NCI-H187 treated with DMSO at 0.1 percent for 48 hours (cell line): ENCODE measurements at places on chromosomes 6 and 20.
A peak's percentile ranks its signal among the peaks of the same experiment; 100 is the strongest.

DNA sequence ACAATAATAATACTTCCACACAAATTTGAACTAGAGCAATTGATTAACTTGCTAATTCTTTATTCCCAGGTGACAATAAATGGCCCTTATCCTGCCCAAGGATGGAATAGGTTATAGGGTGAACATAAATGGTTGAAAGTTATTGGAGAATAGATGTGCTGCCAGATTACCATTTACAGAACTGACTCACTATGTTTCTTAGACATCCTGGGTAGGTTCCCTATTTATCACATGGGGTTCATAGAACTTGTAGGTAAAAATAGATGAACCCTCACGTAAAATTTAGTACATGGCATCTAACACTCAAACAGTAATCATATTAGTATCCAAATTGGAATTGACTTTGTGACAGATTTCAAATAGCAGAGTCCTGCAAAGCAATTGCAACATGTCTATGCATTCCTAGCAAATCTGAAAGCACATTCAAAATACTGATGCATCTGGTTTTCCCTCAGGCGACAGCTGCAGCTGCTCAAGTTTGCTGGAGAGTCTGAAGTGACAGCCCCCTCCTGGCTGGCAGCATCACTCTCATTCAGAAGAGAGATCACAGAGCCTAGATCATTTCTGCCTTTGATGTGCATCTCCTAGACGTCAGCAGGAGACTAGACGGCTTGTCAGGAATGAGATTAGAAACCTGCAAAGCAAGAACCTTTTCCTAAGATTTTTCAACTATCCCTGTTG lies 80.2 kb upstream of the RNF217 start:
- DNase-seq = no peak

- no peak for DNase-seq
Observed at GRCh38 chr6:152637296-152638047, at the start of gene SYNE1. TSS of gene SYNE1 (minus strand) at chr6:152637362. CDS start at chr6:152628331, 9,031 bp downstream.

DNA sequence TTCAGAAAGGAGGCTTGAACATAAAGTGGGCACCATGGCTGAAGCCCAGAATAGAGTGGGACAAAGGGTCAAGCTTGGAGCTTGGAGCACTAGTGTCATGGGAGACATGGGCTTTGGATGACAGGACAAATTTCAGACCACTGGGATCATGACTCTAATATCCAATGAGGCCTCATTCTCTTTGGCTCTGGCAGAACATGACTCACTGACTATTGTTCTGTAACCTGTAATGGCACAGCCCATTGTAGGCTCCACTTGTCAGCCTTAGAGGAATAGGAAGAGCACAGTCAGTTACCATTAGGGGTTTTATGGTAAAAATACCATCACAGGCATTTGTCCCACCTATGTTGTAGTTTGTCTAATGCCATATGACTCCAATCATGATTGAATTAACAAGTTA lies 34.0 kb upstream of the MMS22L start:
- DNase-seq = no peak

DNA sequence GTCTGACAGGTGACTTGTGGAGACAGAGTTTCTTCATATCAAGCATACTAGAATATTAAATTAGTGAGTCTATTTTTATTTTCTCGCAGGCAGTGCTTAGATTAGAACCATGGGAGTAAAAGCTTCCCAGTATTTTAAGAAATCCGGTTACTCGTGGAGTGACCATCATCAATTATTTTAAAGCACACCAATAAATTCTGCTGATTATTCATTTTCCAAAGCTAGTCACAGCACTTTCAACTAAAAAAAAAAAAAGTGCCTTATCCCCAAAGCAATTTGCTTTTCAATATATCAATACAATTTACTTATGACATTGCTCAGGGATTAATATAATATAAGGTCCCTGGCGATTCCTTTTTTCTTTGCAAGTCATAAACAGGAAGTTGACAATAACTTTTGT lies 26.3 kb upstream of the OLIG3 start:
- no peak for DNase-seq

DNA sequence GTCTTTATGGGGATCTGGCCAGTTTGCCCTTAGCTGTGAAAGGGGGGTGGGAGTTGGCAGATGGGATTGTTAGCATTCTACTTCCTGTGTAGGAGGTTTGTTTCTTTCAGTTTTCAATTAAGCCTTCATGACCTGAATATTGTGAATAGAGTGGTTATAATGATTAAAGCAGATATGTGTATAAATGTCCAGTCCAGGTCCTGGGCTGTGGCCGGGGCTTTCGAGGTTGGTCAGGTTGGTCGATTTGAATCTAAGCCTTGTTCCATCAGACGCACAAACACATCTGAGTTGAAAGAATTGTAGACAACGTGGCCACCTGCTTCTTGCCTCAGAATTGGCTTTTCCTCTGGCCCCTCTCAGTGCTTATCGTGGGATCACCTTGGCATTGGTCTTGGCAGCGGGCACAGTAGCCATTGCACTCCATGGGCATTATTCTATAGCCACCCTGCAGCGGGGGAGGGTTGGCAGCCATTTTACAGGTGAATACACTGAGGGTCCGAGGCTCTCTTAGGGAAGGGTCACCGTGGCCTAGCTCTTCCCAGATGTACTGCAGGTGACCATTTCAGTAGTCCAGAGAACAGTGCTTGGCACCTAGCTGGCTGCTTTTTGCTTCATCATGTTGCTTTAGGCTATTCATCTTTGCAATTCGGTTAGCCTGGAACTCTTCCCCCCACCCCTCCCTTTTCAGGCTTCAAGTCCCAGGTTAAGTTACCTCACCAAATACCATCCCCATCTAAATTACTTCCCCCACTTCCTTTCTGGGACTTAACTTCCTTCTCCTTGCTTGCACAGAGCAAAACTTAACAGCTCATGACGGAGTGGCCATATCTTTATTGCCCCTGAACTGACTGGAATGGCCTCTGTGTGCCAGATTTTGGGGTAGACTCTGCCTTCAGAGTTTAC lies 1.1 kb downstream of the RNF114 start:
- no peak for DNase-seq

GRCh38 chr6:109239160-109239559 lies 143.1 kb downstream of the CD164 start:
- no peak for DNase-seq

DNA sequence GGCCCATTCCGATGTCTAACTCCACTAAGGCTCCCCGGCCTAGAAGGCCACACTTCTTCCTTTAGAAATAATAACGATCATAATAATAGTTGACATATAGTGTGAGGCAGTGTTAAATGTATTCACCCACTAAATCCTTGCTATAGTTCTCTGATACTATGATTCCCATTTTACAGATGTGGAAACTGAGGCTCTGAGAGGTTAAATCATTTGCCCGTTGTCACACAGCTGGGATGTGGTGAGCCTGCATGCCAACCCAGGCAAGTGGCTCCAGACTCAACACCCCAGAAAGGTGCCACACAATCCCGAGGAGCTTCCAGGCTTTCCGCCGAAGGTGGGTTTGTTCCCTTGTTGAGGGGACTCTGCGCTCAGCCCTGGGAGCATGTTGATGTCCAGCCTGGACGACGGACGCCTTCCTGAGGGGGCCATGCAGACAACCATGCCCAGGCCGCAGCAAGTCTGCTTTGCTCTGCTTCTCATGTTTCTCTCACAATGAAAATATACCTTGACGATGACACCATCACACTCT lies 104.6 kb upstream of the CDYL start:
- no peak for DNase-seq

DNA sequence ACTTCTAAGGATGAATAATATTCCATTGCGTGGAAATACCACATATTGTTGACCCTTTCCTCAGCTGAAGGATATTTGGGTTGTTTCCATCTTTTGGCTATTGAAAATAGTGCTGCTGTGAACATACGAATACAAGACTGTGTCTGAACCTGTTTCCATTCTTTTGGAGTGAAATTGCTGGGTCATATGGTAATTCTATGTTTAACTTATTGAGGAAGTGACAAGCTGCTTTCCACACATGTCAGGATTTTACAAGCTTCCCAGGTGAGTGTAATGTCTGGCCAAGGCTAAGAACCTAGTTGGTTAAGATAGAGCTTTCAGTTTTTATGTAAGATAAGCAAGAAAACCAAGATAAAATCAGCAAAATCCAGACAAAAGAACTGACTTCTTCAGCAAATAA lies 48.8 kb downstream of the PPP1R3G start:
- DNase-seq = no peak

DNA sequence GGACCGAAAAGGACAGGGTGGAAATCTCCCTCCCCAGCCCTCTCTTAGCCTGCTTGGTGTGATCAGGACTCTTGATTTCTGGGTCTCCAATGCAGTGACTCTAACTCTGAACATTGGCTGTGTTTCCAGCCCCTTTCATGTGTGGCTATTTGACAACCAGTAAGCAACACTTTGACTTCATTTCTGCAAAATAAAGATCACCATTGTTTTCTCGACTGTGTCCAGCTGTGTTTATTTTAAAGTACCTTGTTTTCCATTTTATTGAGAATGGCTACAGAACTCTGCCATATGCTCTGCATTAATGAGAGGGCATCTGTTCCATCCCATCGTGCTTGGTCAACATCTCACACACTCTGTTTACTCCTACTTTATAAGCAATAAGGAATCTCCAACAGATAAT lies 60.9 kb upstream of the TAGAP start:
- no peak for DNase-seq

GRCh38 chr6:23176883-23177282 lies 607.5 kb downstream of the HDGFL1 start:
- DNase-seq = no peak

DNA sequence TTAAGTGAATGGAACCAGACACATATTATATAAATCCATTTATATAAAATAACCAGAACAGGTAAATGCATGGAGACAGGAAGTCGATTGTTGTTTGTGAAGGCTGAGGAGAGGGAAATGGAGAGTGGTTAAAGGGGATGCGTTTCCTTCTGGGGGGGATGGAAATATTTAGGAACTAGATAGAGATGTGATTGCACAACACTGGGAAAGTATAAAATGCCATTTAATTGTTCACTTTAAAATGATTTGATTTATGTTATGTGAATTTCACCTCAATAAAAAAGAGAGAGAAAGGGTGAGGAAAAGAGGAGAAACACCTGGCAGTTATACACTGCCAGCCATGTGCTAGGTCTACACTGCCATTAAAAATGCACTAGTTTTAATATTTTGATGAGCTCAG lies 312.6 kb downstream of the CD83 start:
- no peak for DNase-seq

DNA sequence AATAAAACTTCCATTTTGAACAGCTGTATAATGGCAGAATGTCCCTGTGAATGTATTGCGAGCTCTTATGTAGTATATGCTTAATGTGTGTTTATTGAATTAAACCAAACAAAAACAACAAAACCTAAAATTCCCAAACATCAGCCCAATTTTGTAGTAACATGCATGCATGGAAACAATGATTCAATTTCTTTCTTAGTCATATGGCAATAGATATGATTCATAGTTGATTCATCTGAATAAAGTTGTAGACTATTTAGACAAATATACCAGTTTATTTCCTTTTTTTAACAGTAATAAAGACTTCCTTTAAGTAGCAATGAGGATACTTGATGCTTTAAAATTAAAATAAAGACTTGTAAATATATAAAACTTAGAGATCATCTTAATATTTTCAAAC lies 670.6 kb downstream of the CD109 start:
- DNase-seq = no peak

- DNase-seq = no peak
Observed at GRCh38 chr6:108476847-108477430, 83.8 kb upstream of the FOXO3 start.

DNA sequence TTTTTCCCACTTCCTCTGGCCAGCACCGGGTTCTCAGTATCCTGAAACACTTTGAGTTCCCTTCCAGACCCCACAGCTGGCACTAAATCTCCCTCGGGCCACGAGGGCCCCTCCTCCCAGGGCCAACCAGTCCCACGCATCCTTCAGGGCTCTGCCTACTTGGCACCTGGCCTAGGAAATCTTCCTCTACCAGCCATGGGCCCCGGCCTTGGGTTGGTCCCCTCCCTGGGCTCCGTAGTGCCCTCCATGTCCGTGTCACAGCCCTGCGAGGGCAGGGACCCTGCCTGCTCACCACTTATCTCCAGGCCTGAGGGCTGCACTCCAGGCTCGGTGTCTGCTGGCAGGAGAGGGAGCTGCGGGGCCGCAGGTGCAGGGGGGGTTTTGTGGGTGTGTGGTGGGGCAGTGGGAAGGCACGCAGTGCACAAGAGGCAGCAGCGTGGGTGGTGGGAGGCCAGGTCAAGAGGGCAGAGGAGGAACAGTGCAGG lies 48.8 kb upstream of the CDH22 start:
- no peak for DNase-seq

GRCh38 chr6:80690551-80691131 lies 584.2 kb downstream of the BCKDHB start:
- DNase-seq = no peak

DNA sequence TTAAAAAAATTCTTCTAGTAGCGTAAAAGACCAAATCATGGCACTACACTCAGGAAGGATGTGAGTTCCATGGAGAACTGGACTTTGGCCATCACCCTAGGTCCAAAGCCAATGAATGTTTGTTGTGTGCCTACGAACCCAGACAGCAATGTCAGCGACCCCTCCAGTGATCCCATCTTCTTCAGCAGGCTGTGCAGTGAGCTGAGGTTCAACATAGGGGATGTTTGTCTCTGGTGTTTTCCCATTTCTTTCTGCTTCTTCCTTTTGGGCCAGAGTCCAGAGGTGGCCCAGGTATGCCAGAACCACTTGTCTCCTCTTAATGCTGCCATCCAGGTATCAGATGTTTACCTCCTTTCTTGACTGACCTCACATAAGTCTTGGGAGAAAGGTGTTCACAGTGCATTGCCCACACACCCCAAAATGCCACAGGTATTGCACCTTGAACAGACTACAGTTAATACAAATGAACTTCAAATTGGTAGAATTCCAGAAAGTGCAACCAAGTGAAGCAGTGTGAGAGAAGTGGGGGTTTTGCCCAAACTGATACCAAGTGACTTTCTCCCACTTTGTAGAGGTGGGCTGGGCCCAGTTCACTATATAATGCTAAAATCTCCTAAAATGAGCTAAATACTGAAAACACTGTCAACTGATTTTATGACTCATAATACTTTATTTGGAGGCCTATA lies 14.1 kb downstream of the KIZ start:
- DNase-seq = no peak

GRCh38 chr20:61558726-61559125 lies 306.7 kb downstream of the CDH4 start:
- peak; percentile 56 for DNase-seq

- no peak for DNase-seq
Observed at GRCh38 chr6:36873612-36874442, 776 bp downstream of the PPIL1 start.

DNA sequence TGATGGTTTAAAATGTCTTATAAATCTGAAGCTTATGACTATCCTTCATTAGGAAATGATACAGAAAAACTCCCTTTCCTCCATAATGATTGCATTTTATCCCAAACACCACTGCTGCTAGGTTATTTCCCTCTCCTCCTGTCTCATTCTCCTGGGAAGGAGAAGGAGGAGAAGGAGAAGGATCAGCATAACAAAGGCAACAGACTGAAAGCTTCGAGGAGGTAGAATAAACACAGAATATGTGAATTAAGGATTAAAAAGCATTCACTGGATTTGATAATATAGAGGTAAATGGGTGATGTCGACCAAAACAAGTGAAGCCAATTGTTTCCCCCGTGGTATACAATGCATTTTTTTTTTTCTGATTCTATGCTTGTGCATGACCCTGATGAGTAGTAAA lies 82.0 kb downstream of the WASF1 start:
- DNase-seq = no peak

GRCh38 chr6:63663147-63663955 lies 27.7 kb downstream of the PHF3 start:
- no peak for DNase-seq

GRCh38 chr6:156735751-156736150 lies 41.4 kb upstream of the ARID1B start:
- DNase-seq = no peak

- no peak for DNase-seq
Observed at GRCh38 chr6:157980288-157981131, 1.2 kb upstream of the SYNJ2 start.

- no peak for DNase-seq
Observed at GRCh38 chr6:157885876-157886275, 62.8 kb downstream of the SNX9 start.
